ELR (cell line): ENCODE measurements at places on chromosomes 2 and 18.

GRCh38 chr2:142944264-142944663, 66.8 kb downstream of the KYNU start:
- peak; percentile 74 for DNase-seq

GRCh38 chr18:23524213-23524707, 20.9 kb downstream of the RMC1 start:
- DNase-seq = no peak

DNA sequence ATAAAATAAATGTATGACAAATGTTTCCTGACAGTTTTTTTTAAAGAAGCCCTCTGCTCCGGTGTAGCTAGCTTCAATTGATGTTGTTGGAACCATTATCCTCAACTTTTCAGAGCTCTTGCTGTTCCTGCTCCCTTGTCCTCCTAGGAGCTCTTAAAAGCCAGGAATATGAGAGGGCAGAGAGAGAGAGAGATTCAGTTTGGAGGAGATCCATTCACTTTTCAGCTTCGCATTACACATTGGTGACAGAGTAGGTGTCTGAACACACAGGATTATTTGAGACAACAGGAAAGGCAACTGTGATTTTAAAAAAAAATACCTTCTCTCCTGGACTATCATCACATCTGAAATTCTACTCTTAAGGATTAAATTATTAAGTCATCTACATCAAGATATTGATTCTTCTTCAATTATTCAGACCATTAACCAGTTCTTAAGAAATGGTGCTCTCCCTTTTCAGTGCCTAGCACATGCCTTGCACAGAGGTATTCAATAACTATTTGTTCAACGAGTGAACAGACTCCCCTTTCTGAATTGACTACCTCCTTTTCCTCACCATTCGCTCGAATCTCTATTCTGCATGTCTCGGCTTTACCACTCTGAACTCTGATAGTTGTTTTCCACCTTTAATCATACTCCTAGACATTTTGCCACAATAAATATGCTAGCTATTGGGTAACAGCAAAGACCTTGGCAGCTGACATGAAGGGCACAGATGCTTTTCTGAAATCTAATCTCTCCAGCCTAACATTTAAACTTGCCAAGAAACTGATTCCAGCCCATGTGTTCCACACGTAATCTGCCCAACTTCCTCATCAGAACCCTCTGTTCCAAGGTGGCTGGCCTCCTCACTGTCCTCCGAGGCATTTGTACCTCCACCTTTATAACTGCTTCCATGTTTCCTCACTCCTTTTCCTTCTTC, 28.6 kb upstream of the SLC35F5 start:
- no peak for DNase-seq

- no peak for DNase-seq
Measured at GRCh38 chr2:156057647-156058046, 274.9 kb downstream of the NR4A2 start.

DNA sequence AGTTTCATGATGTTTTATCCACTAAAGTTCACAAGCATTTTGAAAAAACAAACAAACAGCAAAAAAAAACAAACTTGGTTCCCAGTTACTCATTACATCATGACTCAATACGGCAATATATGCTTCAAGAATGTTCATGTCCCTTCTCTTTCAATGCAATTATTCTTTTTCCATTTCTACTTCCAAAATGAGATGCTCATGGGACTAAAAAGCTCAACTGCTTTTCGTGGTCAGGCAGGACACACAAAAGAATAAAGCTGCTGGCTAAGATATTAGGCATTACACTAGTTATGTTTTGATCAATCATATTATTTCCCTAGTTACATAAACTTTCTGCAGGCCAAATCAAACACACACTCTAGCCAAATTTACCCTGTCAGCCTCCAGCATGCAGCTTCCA, 301.3 kb downstream of the EPHA4 start:
- no peak for DNase-seq
